Upper lobe of right lung (tissue), 1 donor: ENCODE measurements at places on chromosomes 1 and 21. TPM values are rescaled to one million over a fixed set of nuclear protein-coding genes. Genes with fewer than 3 reads are reported as not detected.

DNA sequence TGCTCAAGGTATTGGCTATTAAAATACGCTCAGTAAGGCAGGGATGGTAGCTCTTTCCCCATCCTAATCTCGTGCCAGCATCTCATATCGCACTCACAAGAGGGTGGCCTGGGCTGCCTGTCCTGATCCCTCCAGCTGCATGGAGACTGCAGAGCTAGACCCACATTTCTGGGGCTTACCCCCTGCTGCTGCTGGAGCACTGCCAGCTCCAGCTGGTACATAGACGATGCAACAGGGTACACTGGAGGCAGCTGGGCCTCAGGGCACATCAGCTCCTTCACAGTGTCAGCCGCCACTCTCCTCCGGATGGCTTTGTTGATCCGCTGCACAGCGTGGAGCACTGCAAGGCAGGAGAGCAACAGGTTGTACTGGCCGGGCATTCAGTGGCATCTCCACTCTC is 16.0 kb downstream of the IQGAP3 start:
- no peaks in the 10 kb centered on the region for H3K4me1 ChIP-seq
- H3K27ac ChIP-seq: no peak overlapping the region
- H3K27me3 ChIP-seq: no peaks in the 10 kb centered on the region
- DNase-seq: no peak

DNA sequence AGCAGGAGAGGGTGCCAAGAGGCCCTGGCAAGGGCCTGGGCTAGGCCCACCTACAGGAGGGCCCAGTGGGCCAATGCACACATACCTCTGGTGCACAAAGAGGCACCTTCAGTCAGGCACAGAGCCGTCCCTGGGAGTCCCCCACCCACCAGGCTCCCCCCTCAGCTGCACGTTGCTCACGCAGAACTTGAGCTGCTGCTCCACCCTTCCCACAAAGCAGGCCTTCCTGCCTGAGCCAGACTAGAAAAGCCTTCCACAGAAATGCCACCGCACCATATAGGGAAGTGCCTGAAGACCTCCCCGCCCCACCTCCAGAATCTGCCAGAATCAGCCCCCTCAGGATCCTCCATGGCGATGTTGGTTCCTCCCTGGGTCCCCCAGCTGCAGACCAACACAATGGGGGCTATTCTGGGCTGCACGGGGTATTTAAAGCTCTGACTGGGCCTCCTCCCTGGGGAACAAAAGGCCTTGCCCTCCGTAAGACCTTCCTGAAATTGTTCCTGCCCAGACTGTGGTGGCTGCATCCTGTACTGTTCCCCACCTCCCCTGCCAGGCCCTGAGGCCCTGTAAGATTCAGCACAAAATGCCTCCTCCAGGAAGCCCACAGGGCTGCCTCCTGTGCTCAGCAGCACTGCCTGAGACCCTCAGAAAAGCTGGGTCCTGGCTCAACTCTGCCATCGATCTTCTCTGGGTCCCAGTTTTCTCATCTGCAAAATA is 27.2 kb downstream of the HSPG2 start:
- H3K4me3 ChIP-seq: no peak overlapping the region
- DNase-seq: peak; percentile 65
- peak overlapping the region; percentile 77 for H3K27ac ChIP-seq
- no peaks in the 10 kb centered on the region for H3K27me3 ChIP-seq

- no peak for DNase-seq
- H3K27me3 ChIP-seq: no peaks in the 10 kb centered on the region
- no peak overlapping the region for H3K27ac ChIP-seq
Measured at GRCh38 chr1:8814865-8815264, 2.6 kb downstream of the RERE start.

- no peak for DNase-seq
- H3K27ac ChIP-seq: no peak overlapping the region
- H3K27me3 ChIP-seq: no peaks in the 10 kb centered on the region
- H3K4me3 ChIP-seq: no peak overlapping the region
Measured at GRCh38 chr1:168408884-168409283, 128.2 kb downstream of the TBX19 start.

DNA sequence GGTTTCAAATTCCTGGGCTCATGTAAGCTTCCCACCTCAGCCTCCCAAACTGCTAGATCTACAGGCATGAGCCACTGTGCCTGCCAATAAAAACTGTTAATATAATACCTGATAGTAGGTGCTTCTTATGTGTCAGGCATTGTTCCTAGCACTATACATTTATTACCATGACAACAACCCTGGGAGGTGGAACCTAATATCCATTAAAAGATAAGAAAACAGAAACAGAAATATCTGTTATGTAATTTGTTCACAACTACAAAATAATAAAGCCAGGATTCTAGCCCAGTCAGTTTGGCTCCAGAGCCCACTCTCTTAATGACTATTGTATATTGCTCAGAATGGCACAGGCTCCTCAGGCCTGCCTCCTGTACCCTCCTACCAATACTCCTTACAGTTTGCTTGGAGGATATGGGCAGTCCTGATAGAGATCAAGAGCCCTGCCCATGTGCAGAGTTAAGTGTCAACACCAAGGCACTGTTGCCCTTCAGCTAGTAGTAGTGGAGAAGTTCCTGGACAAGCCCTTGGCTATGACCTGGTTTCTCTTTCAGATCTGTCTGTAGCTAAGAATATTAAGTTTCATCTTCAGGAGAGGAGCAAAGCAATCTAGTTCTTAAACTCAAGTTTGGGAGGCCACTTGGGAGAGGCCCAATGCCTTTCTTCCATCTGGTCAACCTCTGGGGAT is 22.4 kb downstream of the RPL5 start:
- DNase-seq: no peak
- no peaks in the 10 kb centered on the region for H3K27me3 ChIP-seq
- no peak overlapping the region for H3K27ac ChIP-seq
- H3K4me1 ChIP-seq: peaks cover 8% of the 10 kb centered on the region
- H3K36me3 ChIP-seq: no peaks in the 10 kb centered on the region
- H3K4me3 ChIP-seq: no peak overlapping the region

DNA sequence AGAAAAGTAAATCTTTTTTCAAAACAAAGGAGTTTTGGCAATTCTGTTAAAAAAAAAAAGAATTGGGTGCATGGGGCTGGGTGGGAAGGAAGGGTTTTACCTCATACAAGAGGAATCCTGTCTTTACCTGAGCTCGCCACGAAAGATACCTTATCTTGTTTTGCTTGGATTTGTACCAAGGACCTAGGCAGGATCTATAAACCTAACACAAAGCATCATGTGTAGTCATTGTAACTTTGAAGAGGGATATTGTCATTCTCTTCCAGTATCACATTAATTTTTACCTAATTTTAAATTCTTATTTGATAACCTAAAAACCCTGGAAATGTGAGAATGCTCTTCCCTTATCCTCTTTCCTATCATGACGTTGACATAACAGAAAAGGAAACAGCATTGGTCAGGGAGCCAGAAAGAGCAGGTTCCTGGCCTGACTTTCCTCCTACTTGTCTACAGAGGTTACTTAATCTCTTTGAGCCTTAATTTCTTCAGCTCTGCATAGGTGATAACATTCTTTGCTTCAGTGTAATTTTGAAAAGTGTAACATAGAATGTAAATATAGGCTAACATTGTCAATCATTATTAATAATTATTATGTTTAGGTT is 4.0 kb upstream of the LAMC1 start:
- no peak overlapping the region for H3K4me3 ChIP-seq
- no peak for DNase-seq
- H3K27ac ChIP-seq: no peak overlapping the region

- H3K4me1 ChIP-seq: peaks cover 5% of the 10 kb centered on the region
- H3K4me3 ChIP-seq: peak within 1 kb of the TSS; percentile 19
- H3K27me3 ChIP-seq: no peaks in the 10 kb centered on the region
- no peaks in the 10 kb centered on the region for H3K36me3 ChIP-seq
- no peak within 1 kb of the TSS for H3K27ac ChIP-seq
Measured at GRCh38 chr1:24111996-24112779, at the start of gene MYOM3. MYOM3 (minus strand) TSS chr1:24112135; CDS start chr1:24108636, 3,499 bp downstream.

- DNase-seq: no peak
- H3K4me3 ChIP-seq: no peak overlapping the region
- no peaks in the 10 kb centered on the region for H3K27me3 ChIP-seq
- H3K4me1 ChIP-seq: peaks cover 21% of the 10 kb centered on the region
Measured at GRCh38 chr1:117654493-117655219, 48.8 kb downstream of the TENT5C start.

- H3K4me3 ChIP-seq: peak overlapping the region; percentile 96
- H3K27me3 ChIP-seq: no peaks in the 10 kb centered on the region
- peak overlapping the region; percentile 88 for H3K27ac ChIP-seq
- no peaks in the 10 kb centered on the region for H3K36me3 ChIP-seq
- DNase-seq: no peak
Measured at GRCh38 chr1:180156201-180156600, 1.5 kb downstream of the QSOX1 start.

- H3K27ac ChIP-seq: no peak overlapping the region
- no peak for DNase-seq
- no peak overlapping the region for H3K4me3 ChIP-seq
- H3K36me3 ChIP-seq: no peaks in the 10 kb centered on the region
- H3K27me3 ChIP-seq: no peaks in the 10 kb centered on the region
Measured at GRCh38 chr1:6866825-6867224, 81.6 kb downstream of the CAMTA1 start.

DNA sequence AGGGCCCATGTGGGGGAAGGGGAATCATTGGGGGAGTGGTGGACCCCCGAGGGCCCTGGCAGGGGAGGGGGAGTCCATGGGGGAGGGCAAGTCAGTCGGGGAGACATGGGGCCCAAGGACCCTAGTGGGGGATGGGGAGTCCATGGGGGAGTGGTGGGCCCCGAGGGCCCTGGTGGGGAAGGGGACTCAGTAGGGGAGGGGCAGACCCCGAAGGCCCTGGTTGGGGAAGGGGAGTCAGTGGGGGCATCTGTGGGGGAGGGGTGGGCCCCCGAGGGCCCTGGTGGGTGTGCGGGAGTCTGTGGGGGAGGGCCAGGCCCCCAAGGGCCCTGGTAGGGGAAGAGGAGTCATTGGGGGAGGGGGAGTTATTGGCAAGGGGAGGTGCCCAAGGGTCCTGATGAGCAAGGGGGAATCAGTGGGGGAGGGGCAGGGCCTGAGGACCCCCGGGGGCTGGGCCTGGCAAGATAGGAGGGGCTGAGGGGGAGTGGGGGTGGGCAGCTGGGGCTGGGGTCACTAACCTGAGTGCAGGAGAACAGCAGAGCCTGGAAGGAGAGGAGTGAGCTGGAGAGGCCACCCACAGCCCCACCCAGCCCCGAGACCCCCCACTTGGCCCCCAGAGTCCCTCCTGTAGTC is 2.1 kb downstream of the MXRA8 start:
- DNase-seq: no peak
- H3K27ac ChIP-seq: peak overlapping the region; percentile 81
- no peaks in the 10 kb centered on the region for H3K36me3 ChIP-seq
- peaks cover 35% of the 10 kb centered on the region for H3K4me1 ChIP-seq
- peak overlapping the region; percentile 54 for H3K4me3 ChIP-seq

GRCh38 chr1:192698731-192699130 is 62.8 kb downstream of the RGS13 start:
- peaks cover 7% of the 10 kb centered on the region for H3K4me1 ChIP-seq
- no peak overlapping the region for H3K27ac ChIP-seq
- H3K4me3 ChIP-seq: no peak overlapping the region
- DNase-seq: no peak
- no peaks in the 10 kb centered on the region for H3K27me3 ChIP-seq
- no peaks in the 10 kb centered on the region for H3K36me3 ChIP-seq

DNA sequence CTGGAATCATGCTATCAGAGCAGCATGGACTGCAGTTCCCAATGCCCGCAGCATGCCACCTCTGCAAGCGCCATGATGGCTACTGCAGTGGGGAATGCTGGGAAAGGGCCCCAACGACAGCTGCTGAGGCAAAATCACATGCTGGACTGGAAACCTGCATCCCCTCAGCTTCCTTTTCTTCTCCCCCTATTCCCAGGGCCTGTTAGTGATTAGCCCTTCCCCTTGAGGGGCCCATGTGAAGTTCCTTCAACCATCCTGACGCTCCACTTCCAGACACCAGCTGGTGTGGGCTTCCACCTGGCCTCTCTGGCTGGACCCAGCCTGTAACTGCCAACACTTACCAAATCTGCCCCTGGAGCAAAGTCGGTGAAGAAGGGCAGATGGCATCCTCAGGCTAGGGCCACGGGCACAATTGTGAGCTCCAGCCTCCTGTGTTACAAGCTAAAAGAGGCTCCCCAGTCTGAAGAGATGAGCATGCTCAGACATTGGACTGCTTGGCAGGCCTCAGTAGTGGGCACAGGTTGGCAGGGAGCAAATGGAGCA is 22.1 kb upstream of the SDC3 start:
- H3K4me3 ChIP-seq: no peak overlapping the region
- peaks cover 36% of the 10 kb centered on the region for H3K36me3 ChIP-seq
- H3K4me1 ChIP-seq: no peaks in the 10 kb centered on the region
- no peak for DNase-seq

DNA sequence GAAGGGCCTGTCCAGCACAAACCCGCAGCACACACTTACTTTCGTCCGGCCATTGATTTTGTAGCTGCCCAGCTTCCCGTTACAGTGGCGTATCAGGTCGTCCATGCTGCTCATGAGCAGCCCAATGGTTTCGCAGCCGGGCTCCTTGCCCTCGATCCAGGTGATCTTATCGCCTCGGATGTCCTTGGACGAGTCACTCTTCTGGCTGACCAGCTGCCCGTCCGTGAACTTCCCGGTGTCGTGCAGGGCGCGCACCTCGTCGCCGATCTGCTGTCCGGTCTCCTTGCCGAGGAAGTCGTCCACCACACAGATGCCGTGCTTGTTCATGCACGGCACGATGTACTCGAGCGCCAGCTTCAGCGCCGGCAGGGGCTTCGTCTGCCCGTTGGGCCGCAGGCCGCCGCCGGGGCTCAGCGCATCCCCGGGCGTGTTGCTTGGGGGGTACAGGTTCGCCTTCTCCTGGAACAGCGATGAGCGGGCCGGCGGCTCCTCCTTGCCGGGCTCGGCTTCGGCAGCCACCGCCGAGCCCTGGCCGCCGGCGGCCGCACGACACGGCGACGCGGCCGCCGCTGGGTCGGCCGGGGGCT is 1.0 kb downstream of the EGLN1 start:
- peak overlapping the region; percentile 96 for H3K27ac ChIP-seq
- peak overlapping the region; percentile 77 for H3K4me3 ChIP-seq
- H3K27me3 ChIP-seq: no peaks in the 10 kb centered on the region
- peaks cover 43% of the 10 kb centered on the region for H3K4me1 ChIP-seq
- peak; percentile 77 for DNase-seq
- no peaks in the 10 kb centered on the region for H3K36me3 ChIP-seq

DNA sequence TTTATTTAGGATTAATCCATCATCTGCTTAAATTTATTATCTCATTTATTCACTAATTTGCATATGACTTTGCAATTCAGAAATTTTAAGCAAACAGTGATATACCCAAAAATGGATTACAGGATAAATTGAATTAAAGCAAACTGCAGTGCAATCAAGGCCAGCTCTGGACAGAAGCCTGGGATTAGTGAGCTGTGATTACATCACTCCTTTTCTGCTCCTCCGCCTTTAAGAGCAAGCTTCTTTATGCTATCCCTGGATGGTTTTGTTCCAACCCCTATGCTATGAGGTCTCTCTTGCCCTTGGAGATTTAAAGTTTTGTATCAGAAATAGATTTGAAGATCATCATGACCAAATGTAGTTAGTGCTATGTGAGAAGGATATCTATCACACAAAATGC is 32.6 kb downstream of the GPR52 start:
- H3K4me1 ChIP-seq: no peaks in the 10 kb centered on the region
- H3K4me3 ChIP-seq: no peak overlapping the region
- H3K27ac ChIP-seq: no peak overlapping the region
- H3K36me3 ChIP-seq: no peaks in the 10 kb centered on the region
- no peaks in the 10 kb centered on the region for H3K27me3 ChIP-seq
- DNase-seq: no peak

GRCh38 chr1:212951947-212952640 is 1.8 kb downstream of the VASH2 start:
- H3K4me3 ChIP-seq: no peak overlapping the region
- peaks cover 20% of the 10 kb centered on the region for H3K27me3 ChIP-seq
- H3K36me3 ChIP-seq: no peaks in the 10 kb centered on the region
- peaks cover 13% of the 10 kb centered on the region for H3K4me1 ChIP-seq

Gene HP1BP3
- total RNA-seq: 249 TPM

Gene C1orf116
- total RNA-seq: 128 TPM

Gene KIAA0040
- total RNA-seq: 44.8 TPM

Gene ZNF678
- 8.6 TPM for total RNA-seq
